Urinary bladder (tissue), 4 donors: ENCODE measurements at places on chromosomes 5 and 9.

DNA sequence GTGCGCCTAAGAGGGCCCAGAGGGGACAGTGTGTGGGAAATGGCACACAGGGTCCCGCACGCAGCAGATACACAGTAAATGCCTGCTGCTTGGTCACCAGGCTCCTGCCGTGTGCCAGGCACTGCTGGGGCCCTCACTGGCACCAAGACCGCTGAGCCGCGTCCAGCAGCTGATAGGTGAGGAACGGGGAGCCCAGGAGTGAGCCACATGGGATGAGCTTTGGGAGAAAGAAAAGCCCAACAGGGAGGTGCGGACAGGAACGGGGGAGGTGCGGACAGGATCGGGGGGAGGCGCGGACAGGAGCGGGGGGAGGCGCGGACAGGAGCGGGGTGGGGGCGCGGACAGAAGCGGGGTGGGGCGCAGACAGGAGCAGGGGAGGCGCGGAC lies 16.5 kb downstream of the GPSM1 start:
- DNase-seq, result no peak

- no peak for DNase-seq
Observed at GRCh38 chr5:169229342-169229892, 71.5 kb downstream of the SLIT3 start.

- no peak for DNase-seq
Observed at GRCh38 chr5:55154873-55155272, 5.1 kb upstream of the GPX8 start.

DNA sequence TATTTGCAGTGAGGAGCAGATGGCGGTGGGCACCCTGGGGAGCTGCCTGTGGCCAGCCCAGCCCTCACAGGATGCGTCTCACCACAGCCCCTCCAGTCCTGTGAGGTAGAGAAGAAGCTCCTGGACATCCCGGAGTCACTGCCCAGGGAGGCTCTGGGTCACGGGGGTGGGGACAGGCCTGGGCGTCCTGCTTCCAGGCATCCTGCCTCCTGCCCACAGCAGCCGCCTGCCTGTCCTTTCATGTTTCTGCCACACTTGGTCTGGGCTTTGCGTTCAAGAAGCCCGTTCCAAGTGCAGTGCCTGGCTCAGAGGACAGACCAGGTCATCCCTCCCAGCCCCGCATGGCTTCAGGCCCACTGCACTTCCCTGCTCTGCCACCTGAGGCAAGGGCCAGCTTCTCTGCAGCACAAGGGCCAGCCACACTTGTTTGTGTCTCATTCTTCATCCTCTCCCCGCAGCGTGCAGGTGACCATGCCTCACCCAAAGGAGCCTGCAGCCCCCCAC lies 38.2 kb downstream of the ZDHHC11B start:
- DNase-seq, result no peak

- DNase-seq, result no peak
Observed at GRCh38 chr5:158462349-158463114, 603.6 kb upstream of the CLINT1 start.

DNA sequence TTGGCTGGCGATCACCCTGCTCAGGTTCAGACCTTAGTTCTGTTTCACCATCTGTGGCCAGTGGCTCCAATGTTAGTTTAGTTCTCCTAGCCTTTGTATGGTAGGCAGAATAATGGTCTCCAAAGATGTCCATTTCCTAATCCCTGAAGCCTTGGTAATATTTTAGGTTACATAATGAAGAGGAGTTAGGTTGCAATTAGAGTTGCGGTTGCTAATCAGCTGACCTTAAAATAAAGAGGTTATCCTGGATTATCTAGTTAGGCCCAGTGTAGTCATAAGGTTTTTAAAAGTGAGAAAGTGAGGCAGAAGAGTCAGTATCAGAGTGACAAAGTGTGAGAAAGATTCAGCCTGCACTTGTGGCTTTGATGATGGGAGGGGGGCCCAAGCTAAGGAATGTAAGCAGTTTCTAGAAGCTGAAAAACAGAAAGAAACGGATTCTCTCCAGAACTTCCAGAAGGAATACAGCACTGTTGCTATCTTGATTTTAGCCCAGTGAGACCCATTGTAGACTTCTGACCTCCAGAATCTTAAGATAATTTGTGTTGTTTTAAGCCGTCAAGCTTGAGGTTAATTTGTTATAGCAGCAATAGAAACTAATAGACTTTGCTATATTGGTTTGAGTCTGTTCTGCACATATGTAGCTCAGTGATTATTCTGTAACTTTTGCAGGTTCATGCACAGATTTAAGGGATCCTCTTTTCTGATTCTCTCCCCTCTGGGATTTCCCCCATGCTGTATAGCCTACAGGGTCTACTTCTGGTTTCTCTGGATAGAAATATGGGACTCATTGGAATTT lies 21.6 kb downstream of the LNPEP start:
- DNase-seq, result no peak

DNA sequence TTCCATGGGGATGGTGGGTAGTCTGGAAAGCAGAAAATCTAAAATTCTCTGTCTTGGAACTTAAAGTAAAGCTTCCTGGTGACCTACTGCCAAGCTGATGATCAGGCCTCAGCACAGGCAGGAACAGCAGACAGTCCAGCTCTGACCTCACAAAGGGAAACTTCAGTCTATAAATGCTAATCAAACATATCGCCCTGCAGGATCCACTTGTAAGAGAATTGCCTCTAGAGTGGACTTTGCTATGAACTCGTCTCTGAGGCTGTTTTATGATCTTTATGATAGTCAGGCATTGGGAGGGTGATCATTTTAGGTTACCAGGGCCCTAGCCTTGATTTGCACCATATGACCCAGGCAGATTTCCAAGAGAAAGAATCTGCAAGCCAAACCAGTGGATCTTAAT lies 67.6 kb upstream of the SELENOP start:
- DNase-seq, result no peak
